Skin of body (tissue), 3 donors: ENCODE measurements at places on chromosomes 3 and 15.

GRCh38 chr3:10977892-10978510 lies 14.5 kb upstream of the SLC6A1 start:
- DNase-seq, result no peak

DNA sequence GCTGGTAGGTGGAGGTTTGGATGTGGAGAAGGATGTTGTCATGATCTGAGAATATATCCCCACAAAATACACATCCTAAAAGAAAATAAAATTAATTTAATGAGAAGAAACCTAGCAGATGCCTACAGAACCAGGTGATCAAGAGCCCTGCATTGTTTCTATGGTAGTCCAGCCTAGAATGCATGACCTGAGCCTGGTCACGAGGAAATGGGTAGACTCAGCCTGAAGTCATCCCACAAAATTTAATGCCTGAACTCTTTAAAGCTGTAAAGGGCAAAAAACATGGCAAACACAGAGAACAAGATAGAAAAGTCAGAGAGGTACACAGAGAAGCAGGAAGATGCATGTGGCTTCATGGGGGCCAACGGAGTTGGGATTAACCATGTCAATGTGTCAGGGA lies 36.0 kb downstream of the LDHAL6B start:
- DNase-seq, result no peak

DNA sequence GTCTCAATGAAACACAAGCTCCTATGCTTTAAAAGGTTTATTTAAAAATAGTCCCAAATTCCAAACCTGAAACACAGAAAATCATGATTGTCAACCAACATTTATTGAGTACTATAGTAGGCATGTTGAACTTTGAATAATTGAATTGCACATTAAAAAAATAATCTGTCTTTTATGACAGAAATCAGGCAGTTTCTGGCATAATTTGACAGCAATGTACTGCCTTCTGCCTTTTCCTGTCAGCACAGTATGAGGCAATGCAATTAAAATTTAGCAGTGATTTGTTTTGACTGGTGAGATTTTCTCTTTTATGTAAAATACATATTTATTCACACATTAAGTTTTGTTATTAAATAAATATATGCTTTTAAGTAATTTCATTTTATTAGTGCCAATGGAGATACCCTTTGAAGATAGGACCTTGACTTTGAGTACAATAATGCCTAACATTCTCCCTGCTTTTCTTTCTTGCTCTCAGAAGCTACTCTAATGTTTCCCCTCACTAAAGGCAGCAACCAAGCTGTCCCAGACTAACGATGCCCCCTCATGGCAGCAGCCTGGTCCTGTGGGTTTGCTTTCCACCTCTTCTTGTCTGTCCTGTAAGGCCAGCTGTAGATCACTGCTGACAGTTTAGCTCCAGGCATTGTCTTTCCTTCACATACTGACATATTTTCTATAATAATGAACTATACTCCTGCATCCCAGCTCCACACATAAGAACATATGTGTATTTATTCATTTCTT lies 346.7 kb downstream of the IL20RB start:
- DNase-seq, result no peak

GRCh38 chr3:113498221-113499005 lies 16.5 kb downstream of the SPICE1 start:
- DNase-seq, result no peak

- DNase-seq, result no peak
Measured at GRCh38 chr3:169842960-169843359, 26.8 kb downstream of the LRRC31 start.

GRCh38 chr3:171343693-171344092 lies 116.5 kb downstream of the TNIK start:
- DNase-seq, result no peak

GRCh38 chr15:59399465-59400102 lies 26.9 kb upstream of the MYO1E start:
- no peak for DNase-seq

- peak; percentile 24 for DNase-seq
Measured at GRCh38 chr15:63277893-63278456, 570 bp downstream of the APH1B start.

DNA sequence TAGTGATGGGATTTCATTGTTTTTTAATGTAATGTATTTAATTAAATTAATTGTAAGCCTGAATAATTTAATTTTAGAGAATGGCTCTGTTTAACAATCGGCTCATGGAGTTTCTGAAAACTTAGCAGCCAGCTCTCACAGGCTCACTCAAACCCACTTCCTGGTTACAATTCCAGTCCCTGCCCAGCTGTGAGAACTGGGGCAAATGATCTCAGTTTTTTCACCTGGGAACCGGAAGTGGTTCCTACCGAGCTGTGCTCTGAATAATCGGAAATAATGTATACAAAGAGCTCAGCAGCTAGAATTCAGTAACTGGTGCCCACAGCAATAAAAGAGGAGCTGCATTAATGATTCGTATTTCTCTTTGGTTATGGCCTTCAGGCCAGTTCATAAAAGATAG lies 244.3 kb upstream of the MCTP2 start:
- DNase-seq, result no peak

DNA sequence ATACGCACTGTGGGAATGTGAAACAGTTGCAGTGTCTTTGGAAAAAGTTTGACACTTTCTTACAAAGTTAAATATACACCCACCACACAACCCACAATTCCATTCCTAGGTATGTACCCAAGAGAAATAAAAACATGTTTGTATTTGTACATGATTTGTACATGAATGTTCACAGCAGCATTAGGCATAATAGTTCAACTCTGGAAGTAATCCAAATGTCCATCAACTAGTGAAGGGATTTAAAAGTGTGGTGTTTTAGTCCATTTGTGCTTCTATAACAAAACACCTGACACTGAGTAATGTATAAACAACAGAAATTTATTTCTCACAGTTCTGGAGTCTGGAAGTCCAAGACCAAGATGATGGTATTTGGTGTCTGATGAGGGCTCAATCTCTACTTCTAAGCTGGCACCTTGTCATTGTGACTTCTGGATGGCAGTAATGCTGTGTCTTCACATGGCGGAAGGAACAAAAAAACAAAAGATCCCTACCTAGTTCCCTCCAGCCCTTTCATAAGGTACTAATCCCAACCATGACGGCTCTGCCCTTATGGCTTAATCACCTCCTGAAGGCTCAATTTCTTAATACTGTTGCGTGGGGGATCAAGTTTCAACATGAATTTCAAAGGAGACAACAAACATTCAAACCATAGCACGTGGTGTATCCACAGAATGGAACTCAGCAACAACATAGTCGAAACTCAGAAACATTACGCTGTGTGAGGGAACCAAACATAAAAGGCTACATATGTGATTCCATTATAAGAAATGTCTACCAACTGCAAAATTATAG lies 120.5 kb downstream of the AQP9 start:
- DNase-seq, result no peak

- DNase-seq, result no peak
Measured at GRCh38 chr3:53807117-53807810, 39.0 kb downstream of the CHDH start.

DNA sequence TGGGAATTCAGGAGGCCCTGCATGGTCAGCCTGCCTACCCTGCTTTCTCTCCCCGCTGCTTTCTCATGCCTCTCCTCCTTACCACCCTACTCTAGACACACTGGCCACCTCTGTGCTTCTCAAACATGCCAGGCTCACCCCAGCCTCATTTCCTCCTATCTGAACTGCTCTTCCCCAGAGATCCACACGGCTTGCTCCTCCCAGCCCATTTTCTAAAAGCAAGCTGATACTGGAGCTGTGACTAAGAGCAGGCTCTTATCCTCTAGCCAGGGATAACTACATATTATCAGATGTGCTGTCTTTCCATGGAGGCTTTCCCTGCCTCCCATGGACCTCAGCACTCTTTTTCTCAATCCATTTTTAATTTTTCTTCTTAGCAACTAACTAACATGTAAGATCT lies 85.9 kb downstream of the BOC start:
- DNase-seq, result no peak

DNA sequence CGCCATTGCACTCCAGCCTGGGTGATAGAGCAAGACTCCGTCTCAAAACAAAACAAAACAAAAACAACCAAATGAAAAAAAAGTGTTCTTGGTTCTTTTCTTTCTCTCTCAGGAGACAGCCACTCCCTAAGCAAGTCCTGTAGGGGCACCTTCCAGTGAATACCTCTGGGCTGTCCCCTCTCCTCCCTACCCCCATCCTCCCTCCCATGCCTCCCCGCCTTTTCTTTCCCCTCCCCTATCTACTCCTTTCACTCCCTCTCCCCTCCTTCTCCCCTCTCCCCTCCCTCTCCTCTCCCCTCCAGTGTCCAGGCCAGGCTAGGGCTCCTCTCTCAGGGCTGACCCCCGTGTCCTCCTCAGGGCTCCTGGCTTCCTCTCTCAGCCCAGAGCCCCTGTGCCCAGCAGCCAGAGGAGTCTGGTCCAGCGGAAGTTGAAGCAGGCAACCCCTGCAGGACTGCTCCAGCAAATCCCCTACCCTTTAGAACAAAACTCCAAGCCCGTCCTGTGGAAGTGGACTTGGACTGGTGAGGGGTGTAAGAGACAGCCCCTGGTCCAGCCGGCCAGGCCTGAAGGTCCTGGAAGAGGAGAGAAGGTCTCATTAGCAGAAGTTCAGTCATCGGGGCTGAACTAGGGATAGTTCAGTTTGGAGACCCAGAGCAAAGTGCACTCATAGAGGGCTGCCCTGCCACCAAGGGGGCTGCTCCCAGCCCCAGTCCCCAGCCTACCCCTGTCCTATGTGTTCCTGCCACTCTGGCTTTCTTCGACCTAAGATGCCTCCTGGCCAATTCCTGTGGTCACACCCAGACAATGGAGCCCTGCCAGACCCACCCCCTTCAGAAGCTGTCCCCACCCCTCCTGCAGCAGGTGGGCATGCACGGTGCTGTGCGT lies 79.8 kb upstream of the IQSEC1 start:
- DNase-seq, result no peak

- peak; percentile 36 for DNase-seq
Measured at GRCh38 chr3:57943525-57944495, 64.4 kb upstream of the FLNB start.

GRCh38 chr15:37574985-37575384 lies 359.5 kb upstream of the TMCO5A start:
- no peak for DNase-seq

DNA sequence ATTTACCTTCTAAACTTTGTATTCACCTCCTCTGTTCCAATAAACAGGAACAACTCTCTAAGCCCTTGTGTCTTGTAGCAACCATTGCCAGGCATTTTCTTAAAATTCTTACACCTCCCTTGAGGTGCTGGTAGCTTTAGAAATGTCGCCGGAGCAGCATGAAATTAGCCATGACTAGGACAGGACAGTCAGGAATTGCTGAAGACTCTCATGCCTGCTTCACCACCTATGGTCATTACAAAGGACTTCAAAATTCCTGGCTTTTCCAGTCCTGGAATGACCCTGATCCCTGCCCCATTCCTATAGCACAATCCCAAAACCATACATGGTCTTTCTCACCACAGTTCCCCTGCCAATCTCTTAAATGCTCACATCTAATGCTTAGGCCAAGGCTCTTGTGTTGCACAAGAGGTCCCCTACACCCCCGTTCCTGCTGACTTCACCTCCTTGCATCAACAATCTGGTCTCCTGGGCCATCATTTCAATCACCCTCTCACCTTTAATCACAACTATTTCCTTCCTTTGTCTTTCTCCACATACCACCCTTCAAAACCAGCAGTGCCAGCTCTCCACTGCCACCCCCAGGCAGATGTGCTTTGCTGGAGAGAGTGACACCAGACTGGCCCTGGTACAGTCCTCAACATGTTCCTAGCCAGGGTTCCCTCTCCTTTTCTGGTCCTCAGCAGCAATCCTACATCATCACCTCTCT lies 113.2 kb upstream of the TJP1 start:
- DNase-seq, result no peak

GRCh38 chr3:399647-400046 lies 203.1 kb downstream of the CHL1 start:
- no peak for DNase-seq

DNA sequence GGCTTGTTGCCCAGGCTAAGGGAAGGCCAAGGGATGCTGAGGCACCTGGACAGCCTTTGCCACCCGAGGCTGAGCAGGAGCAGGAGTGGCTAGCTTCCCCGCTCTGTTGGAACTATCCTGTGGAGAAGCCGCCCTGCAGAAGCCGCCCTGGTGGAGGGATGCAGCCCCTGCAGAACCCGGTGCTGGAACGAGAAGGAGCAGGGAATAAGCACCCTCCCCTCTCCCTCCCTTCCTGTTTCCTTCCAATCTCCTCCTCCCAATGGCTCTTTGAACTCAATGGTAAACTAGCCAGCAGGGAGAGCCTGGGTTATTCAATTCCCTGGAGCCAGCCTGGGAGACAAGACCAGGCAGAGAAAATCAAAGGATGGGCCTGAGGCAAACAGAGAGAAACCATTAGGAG lies 11.8 kb upstream of the HRG start:
- DNase-seq, result no peak

DNA sequence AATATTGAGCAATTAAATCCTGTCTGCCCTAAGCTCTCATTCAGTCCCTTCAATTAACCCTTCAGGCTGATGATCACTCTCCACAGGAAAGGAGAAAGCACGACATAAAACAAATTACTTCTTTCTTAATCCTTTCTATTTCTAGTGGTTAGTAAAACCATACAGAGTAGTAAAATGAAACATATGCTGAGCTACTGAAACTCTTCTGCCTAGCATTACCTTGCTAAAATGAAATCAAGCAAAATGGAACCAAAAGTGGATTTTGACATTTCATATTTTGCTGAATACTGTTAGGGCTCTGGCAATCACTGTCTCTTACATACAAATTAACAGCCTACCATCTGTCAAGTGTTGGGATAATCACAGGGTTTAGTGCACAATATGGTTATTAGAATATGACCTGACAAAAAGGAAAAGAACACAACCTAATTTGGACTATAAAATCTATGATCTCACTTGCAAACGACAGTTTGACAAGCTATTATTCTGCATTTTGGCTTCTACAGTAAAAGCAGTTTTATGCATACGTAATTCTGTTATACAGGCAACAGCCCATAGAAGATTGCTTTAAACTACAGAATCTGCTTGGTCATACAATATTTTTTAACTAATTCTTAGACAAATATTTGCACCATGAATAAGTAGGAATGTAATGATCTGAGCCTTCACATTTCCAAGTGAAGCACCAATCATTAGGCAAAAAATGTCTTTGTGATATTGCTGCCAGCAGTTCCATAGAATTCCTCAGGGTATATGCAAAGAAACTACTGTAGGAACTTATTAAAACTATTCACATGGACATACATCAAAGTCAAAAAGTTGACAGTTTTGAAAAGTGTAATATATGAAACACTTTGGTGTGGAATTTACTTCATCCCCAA lies 105.0 kb downstream of the FHIT start:
- no peak for DNase-seq

- DNase-seq, result no peak
Measured at GRCh38 chr3:137020315-137020714, 62.5 kb downstream of the IL20RB start.
